Activated CD8-positive, alpha-beta T cell treated with anti-CD3 and anti-CD28 coated beads, Interleukin-2, amount 10 ng/mL, durations not matched to agents 7 days and 5 days (primary cell): ENCODE measurements at places on chromosomes 5 and 9. TPM values are rescaled to one million over a fixed set of nuclear protein-coding genes. Genes with fewer than 3 reads are reported as not detected.

DNA sequence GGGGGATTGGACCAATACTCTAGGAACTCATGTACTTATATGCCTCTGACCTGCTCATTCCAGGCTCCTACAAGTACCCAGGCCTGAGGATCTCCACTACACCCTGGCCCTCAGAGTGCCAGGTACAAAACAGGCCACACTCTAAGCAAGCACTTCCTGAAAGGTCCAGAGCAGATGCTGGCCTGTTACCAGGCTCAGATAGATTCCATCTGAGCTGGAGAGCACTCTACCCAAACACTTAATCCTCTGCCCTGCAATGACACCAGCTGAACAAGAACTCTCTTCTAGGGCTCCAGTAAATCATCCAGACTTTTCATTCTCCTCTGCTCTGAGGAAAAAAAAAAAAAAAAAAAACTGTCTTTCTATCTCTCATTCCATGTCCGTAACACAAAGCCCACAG lies 2.9 kb downstream of the P4HA2 start:
- no peak for DNase-seq

GRCh38 chr5:67267512-67268216 lies 71.1 kb upstream of the CD180 start:
- no peak for DNase-seq

- no peak for DNase-seq
Observed at GRCh38 chr5:171706736-171707441, 78.7 kb upstream of the SMIM23 start.

DNA sequence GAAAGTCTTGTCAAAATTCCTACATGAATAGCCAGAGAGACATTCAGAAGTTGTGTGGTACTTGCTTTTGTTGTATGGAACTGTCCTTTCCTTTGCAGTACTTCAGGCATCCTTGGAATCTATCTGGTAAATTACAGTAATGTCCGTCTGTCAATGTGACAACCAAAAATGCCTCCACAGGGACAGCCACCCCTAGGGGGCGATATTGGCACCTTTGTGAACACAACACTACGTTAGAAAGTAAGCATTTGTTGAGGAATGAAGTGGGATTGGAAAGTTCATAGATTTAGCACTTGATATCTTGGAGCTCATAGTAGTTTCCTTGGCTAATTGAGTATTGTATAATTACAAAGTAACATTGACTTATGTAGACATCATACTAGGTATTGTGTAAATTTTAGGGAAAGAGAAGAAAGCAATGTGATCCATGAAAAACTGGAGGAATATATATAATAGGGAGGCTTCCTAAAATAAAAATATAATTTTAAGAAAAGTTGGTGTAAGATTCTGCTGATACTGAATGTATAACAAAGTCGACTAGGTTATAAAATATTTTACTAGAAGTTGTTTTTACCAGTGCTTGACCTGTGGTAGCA lies 32.7 kb downstream of the TMEFF1 start:
- peak; percentile 71 for DNase-seq

DNA sequence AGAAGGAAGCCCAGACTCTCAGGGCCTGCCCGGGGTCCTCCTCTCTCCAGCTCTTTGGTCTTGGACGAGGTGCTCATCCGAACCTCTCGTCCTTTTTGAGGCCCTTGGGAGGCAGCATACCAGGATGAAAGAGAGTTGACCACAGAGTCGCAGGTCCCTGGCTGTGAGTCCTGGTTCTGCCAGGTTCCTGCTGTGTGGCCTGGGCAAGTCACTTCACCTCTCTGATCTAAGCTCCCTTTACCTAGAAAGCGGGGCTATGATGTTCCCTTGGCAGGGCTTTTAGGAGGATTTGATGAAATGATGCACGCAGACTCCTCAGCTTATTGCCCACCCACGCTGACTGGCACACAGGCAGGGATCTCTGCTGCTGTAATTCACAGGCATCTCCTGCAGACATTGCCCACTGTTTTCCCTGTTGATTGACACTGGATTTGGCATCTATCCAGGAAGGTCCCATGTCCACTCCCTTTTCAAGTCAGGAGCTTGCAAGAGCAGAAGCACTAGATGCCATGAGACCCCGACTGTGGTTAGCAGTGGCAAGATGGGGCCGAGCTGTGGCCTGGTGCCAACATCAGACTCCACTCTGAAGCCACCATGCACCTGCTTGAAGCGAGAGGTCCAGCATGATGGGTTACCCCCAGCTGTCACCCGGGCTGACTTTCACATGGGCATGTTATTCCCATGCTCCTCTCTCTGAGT lies 71.5 kb downstream of the MACROH2A1 start:
- no peak for DNase-seq

GRCh38 chr5:76529464-76530344 lies 93.5 kb downstream of the F2RL2 start:
- DNase-seq = no peak

Gene IFNA2
- total RNA-seq = not detected

Gene HTR1A
- not detected for total RNA-seq

GRCh38 chr5:54309691-54310432 lies 511 bp downstream of the ARL15 start:
- DNase-seq = peak; percentile 48

Gene STOML2
- 130 TPM for total RNA-seq

GRCh38 chr5:61653807-61654580 lies 321.9 kb downstream of the ZSWIM6 start:
- no peak for DNase-seq

Gene LCN9
- total RNA-seq = not detected

Gene TICAM2
- 0.47 TPM for total RNA-seq

Gene CNTNAP3
- not detected for total RNA-seq

DNA sequence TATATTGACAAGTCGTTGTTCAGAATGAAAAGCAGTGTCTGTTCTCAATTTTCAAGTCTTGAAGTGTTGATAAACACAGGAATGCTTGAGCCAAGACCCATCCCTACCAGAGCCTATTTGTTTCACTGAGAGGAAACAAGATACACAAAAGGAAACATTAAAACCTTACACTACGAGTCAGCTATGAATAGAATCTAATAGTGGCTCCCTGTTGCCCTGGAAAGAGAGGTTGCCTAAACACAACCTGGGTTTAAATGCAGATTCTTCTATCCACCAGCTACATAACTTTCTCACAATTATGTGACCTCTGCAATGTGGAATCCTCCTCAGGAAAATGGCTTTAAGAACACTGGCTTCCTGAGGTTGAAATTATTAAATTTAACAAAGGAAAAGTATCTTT lies 29.1 kb upstream of the BNC2 start:
- DNase-seq = no peak

GRCh38 chr9:116592970-116593369 lies 94.1 kb upstream of the TRIM32 start:
- no peak for DNase-seq

Gene ORM1
- total RNA-seq = not detected

Gene PDCD1LG2
- 0.55 TPM for total RNA-seq

GRCh38 chr9:98778251-98778650 lies 18.1 kb downstream of the ANKS6 start:
- no peak for DNase-seq

DNA sequence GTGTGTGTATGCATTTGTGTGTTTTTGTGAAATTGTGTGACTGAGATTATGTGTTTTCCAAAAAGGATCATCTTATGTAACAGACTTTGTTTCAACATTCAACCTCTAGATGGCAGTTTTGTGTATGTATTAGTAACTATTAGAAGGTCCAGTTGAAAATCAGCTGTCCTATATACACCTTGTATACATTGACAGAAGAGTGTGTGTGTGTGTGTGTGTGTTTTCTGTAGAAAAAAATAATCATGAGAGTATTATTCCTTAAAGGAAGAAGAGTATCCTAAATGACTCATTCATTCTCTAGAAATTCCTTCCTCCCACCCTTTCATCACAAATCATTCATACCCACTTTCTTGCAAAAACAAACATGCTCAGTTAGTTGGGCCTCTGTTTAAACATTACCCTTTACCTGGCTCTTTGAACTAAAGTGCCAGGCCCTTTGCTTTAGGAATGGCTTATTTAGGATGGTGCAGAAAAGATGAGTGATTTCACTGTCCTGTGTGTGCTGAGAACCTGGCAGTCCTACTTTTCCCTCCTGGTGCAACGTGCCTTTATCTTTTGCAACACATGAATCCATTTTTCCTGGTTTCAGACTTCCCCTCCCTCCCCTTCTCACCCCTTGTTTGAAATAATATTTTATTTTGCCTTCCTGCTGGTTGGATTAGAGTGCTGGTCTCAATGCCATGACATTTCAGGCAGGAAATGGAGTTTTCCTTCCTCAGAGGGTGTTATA lies 152.2 kb downstream of the ARHGAP26 start:
- DNase-seq = no peak
